Left cardiac atrium (tissue), 4 donors: ENCODE measurements at places on chromosomes 5 and 9. TPM values are rescaled to one million over a fixed set of nuclear protein-coding genes. Genes with fewer than 3 reads are reported as not detected.

The MRNIP gene
- 11.1 TPM for total RNA-seq

The PKD2L2 gene
- 0.24 TPM for total RNA-seq

The TMEM174 gene
- total RNA-seq = not detected

The SH3TC2 gene
- 3.1 TPM for total RNA-seq

The TMEM141 gene
- 85.7 TPM for total RNA-seq

The ADAMTSL2 gene
- total RNA-seq = 16.7 TPM

DNA sequence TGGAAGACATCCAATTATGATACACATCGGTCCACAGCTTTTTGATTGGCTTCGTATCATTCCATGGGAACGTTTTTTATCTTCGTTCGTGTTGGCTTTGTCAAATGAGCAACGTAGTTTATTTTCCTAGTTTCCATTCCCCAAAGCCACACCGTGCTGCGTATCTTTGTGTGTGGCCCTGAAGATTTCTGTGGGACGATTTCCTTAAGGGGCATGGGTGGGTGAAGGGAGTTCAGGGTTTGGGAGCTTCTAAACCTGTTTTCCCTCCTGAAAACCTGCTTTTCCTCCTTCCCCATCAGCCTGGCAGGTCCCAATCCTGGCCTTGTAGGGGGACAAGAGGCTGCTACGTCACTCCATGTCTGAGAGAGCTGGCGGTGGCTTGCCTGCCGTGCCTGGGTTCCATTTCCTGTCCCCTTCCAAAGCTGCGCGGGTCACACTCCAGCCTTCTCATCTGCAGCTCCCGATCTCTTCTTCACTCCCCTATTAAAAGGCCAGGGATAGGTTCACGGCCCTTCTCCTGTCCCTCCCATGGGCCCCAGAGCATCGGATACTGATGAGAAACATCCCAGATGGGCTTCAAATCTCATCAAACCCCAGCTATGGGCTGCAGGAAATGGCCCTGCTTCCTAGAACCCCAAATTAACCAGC is 23.5 kb upstream of the ASS1 start:
- DNase-seq = no peak

DNA sequence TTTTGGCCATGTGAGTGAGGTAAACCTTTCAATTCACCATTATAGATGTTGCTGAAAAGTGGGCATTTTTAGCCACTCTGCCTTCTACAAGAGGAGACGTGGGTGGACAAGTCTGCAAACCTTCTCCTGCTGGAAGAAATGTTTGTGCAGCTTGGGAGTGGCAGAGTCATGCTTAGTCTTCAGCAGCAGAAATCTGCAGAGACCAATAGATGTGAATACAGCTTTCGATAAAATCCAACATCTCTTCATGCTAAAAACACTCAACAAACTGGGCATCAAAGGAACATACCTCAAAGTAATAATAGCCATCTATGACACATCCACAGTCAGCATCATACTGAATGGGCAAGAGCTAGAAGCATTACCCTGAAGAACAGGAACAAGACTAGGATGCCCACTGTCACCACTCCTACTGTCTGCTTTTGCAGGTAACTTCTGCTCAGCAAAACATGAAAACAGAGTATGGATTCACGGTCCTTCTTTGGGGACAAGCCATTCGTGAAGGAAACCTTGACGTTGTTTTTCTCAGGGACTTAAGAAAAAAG is 91.3 kb downstream of the RALGPS1 start:
- DNase-seq = no peak

- DNase-seq = no peak
Measured at GRCh38 chr9:12748016-12748415, 26.8 kb upstream of the LURAP1L start.

DNA sequence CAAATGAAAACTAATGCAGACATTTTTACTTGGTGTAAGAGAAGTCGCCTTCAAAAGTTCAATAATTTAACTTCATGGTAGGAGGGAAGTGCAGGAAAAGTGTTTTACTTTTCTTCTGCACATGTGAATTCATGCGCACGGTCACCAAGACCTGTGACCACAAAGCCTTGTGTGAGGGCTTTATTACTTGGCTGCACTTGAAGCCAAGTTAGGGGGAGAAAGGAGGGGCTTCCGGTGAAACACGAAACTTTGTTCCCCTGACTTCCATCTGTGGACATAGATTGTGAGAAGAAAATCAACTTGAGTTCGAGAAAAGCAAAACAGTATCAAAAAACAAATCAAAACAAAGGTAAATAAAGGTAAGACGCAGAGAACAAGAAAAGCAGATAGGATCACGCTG is 239.9 kb downstream of the ROR2 start:
- no peak for DNase-seq

DNA sequence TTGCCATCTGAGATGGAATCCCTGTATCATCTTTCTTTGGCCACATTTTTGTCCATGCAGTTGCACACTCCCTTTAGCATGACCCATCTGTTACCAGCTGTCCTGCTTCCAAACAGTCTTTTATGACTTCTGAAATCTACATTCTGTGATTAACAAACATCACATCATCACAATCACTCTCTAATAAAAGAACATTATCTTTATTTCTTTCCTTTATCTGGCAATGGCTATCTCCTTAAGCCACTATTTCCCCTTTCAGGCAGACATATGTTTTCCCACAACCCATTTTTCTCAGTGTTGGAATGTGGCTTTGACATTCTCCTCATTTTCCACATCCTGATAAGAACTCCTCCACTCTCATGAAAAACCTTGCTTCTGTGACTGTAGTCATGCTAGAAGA is 141.0 kb downstream of the ST8SIA4 start:
- DNase-seq = no peak

GRCh38 chr9:71306134-71306533 is 184.7 kb upstream of the TRPM3 start:
- DNase-seq = no peak

GRCh38 chr5:133195250-133195649 is 143.4 kb downstream of the HSPA4 start:
- DNase-seq = no peak

DNA sequence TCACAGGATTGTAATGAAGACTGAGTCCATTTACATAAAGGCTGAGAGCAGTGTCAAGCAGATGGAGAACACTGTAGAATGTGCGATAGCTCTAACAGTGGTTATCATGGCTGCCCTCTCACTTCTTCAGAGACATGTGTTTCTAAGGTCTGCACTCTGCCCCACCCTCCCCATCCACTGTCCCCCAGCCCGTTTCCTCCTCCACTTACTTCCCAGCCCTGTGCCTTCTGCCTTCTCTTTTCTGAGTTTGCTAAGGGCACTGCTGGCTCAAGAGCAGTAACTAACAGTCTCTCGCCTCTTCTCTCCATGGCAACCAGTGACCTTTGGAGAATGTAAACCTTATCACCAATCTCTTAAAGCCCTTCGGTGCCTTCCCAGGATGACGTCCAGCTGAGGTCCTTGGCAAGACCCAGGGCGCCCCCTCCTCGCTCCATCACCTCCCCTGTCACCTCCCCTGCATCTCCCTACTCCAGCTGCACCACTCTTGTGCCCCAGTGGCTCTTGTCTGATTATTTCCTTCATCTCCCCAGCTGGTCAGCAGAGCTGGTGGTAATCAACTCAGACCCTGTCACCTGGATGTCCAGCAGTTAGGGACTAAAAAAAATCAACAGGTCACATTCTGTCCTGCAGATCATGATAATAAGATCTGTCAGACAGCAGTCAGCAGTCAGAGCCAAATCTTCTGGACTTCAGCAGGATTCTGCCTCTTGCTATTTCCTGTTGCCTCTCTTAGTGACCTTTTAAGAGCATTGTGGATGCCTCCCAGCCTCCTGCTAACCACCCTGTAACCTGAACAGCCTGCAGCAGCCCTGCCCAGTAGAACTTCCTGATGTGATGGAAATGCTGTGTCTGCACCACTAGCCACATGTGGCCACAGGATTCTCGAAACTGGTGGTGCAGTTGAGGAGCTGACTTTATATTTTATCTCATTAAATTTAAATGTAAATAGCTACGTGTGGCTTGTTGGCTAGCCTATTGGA is 9.0 kb downstream of the FXN start:
- no peak for DNase-seq

DNA sequence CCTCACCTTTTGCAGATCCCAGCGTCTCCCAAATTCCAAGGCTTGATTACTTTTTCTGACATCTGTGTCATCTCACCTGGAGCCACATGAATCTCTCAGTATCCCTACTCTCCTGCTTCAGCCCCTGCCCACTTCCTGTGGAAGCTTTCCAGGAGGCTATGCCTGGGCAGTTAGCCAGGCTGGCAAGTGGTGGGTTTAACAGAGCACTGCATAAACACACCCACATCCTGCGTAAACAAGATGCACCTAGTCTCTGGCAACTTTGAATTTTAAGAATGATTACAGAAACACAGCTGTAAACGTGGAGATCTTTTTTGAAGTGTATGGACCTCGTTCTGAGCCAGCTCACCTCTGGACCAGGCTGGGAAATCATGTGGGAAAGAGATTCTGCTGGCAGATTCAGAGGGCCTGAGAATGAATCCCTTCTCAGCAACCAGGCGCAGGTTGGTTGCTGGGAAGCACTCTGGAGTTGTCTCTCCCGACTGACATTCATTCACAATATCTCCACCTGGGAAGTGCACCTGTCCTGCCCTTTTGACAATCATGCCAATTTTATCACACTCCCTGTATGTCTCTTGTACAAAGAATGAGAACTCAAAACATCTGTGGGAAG is 55.7 kb upstream of the FANCC start:
- DNase-seq = no peak

DNA sequence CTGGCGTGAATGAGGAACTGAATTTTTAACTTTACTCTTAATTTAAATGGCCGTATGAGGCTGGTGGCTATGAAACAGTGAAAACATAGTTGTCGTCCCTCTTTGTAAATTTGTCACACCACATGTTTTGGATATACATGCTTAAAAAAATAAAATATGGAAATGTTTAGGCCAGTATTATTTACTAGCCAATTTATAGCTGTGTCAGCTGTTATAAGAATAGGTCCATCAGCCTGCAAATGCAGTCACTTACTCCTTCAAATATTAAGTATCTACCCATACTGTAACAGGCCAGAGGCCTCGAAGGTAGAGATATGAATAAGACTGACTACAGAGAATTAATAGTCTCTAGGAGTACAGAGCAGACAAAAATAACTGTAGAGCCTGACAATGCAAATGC is 30.0 kb downstream of the NR6A1 start:
- no peak for DNase-seq

GRCh38 chr9:14372437-14373335 is 58.7 kb upstream of the NFIB start:
- DNase-seq = peak; percentile 69

- no peak for DNase-seq
Measured at GRCh38 chr5:89204756-89205155, 321.8 kb upstream of the MEF2C start.

- peak; percentile 15 for DNase-seq
Measured at GRCh38 chr9:134621558-134622110, 20.0 kb upstream of the COL5A1 start.

DNA sequence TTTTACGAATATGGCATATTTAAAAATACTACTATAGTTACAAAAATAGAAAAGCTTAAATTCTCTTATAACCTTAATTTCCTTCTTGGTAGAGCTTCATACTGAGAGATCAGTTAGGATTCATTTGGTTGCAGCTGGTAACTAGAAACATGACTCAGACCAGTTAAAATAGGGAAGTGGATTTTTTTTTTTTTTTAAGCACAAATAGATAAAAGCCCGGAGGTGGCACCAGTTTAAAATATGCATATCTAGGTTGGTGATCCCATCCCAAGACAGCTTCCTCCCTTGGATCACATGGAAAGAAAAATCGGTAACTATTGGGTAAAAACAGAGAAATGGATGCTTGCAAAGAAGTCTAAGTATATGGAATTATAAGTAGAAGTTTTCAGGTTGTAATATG is 1634.3 kb downstream of the MAT2B start:
- DNase-seq = no peak

DNA sequence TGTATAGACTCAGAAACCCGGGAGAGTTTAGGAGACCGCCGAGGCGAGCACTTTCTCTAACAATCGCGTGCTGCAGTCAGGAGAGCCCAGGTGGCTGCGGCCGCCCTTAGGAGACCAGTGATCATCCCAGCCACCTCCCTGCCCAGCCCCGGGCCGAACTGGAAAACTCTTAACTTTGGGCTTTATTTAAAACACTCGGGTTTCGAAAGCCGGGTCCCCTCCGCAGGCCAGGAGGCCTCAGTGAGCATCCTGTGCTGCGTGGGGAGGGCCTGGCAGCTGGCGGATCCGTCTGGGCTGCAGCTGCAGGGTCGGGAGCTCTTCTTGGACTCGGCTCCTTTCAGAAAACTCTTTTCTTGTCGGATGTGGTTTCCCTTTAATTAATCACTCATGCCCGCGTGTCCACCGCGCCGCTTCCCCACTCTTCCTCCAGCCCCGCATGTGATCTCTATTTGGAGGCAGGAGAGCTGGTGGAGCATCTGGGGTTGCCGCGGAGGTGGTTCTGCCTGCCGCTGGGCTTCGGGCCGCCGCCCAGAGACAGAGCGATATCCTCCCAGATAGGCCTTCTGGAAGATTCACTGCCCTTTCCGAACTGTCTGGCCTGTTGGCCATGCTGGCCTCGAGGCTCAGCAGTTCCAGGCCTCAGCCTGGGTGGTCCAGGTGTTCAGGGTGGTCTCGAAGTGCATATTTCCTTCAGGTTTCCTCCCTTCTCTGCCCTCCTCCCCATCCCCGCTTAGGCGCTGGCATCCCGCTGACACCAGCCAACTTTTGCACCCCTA is 59.5 kb downstream of the TMEM174 start:
- no peak for DNase-seq

GRCh38 chr5:16037121-16037845 is 142.3 kb downstream of the MARCHF11 start:
- no peak for DNase-seq

- DNase-seq = no peak
Measured at GRCh38 chr5:156409834-156410233, 82.9 kb downstream of the SGCD start.

DNA sequence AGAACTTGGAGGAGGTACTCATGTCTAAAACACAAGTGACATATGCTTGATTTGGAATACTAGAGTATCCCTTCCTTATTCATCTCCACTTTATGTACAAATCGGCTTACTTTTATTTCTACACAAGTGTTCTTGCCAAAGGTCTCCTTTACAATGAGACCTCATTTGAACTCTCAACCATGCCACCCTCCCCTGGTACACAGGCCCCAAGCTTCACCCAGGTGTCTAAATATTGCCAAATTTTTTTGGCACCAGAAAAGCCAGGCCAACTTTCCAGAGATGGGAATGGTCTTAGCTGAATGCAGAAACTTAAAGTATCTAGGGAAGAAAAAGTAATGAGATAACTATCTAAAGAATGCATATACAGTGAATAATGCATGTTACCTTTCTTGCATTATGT is 18.9 kb downstream of the LYSMD3 start:
- no peak for DNase-seq

- DNase-seq = no peak
Measured at GRCh38 chr5:134817006-134817405, 28.8 kb upstream of the C5orf24 start.

DNA sequence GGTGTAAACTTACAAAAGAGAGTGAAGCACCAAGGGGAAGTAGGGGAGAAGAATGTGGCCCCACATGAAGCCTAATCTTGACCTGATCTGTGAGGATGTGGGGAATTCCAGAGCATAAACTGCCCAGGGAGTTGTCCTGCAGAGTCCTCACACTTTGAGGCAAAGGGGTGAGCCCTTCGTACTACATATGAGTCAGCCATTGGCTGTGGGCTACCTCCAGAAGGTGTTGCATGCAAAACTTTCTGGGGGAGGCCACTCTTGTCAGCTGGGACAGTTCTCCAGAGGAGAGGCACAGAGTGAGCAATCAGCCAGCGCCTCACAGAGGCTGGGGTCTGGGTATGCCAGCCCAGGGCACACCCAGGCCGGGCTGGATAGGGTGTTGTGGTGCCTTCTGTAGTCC is 98.1 kb upstream of the NMUR2 start:
- no peak for DNase-seq
